ENCODE measurements at places on chromosomes 3 and 15. TPM values are rescaled to one million over a fixed set of nuclear protein-coding genes. Genes with fewer than 3 reads are reported as not detected.

- no peak overlapping the region for H3K4me3 ChIP-seq
- H3K27ac ChIP-seq, result no peak overlapping the region
- no peaks in the 10 kb centered on the region for H3K4me1 ChIP-seq
- H3K36me3 ChIP-seq, result peaks cover 6% of the 10 kb centered on the region
These were observed 11.8 kb downstream of the ANAPC13 start for GRCh38 chr3:134473868-134474546.

DNA sequence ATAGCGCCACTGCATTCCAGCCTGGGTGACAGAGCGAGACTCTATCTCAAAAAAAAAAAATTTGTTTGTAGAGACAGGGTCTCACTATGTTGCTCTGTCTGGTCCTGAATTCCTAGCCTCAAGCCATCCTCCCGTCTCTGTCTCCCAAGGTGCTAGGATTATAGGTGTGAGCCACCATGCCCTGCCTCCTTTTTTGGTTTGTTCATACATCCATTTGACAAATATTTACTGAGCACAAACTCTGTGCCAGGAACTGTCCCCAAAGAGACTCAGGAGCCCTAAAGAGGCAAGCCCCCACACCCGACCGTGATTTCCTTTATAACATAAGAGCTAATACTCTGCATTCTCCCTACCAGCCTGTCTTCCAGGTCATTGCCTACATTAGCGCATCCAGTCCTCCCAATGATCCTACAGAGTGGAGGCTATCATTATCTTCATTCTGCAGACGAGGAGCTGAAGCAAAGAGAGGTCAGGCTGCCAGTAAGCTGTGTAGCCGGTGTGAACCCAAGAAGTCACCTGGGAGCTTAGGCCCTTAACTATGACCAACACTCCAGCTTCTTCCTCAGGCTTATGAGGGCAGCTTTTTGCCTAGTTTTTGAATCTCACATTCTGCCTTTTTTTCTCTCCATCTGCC is 6.3 kb upstream of the PXK start:
- peaks cover 4% of the 10 kb centered on the region for H3K4me1 ChIP-seq
- H3K27me3 ChIP-seq, result no peaks in the 10 kb centered on the region
- H3K4me3 ChIP-seq, result no peak overlapping the region
- H3K27ac ChIP-seq, result no peak overlapping the region
- no peaks in the 10 kb centered on the region for H3K36me3 ChIP-seq
- DNase-seq, result no peak

Gene SCN11A
- polyA plus RNA-seq, result 0.59 TPM

DNA sequence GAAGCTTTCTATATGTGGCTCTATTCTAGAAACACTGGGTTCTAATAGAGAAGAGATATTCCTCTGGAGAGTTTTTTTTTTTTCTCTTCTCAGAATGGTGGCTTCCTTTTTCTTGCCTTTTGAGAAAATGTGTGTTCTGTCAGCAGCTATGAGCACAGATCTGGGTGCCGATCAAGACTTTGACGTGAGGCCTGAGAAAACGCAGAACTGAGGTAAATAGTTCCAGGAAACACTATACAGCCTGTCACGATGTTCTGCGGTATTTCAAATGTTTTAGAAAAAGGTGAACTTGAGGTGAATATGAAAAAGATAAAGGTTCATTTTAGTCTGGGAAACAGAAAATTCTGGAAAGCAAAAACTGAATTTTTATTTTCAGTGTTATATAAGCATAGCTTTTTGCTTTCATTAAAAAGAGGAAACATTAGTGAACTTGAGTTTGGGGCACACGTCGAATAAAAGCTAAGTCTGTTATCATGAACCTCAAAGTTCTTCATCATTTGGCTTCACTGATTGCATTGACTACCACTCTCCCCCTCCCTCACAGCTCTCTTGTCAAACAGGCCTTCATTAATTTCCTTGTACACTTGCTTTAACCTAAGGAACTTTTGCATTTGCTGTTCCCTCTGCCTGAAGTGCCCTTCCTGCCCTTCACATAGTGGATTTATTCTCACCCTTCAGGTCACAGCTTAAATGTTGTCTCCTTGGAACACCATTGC is 265.1 kb downstream of the NFKBIZ start:
- no peak overlapping the region for H3K4me3 ChIP-seq
- DNase-seq, result peak; percentile 50
- no peaks in the 10 kb centered on the region for H3K27me3 ChIP-seq
- H3K36me3 ChIP-seq, result no peaks in the 10 kb centered on the region
- no peaks in the 10 kb centered on the region for H3K4me1 ChIP-seq
- peak overlapping the region; percentile 12 for H3K27ac ChIP-seq

- no peaks in the 10 kb centered on the region for H3K36me3 ChIP-seq
- H3K27ac ChIP-seq, result no peak overlapping the region
- H3K4me1 ChIP-seq, result no peaks in the 10 kb centered on the region
These were observed 9.6 kb downstream of the SQOR start for GRCh38 chr15:45644437-45644836.

GRCh38 chr3:134807189-134807588 is 12.1 kb downstream of the EPHB1 start:
- H3K27ac ChIP-seq, result no peak overlapping the region
- peaks cover 3% of the 10 kb centered on the region for H3K4me1 ChIP-seq
- no peak for DNase-seq
- no peaks in the 10 kb centered on the region for H3K36me3 ChIP-seq
- no peak overlapping the region for H3K4me3 ChIP-seq

GRCh38 chr15:89877083-89877425 is 16.7 kb downstream of the AP3S2 start:
- DNase-seq, result no peak
- H3K4me1 ChIP-seq, result no peaks in the 10 kb centered on the region
- H3K36me3 ChIP-seq, result peaks cover 8% of the 10 kb centered on the region
- no peaks in the 10 kb centered on the region for H3K27me3 ChIP-seq
- H3K27ac ChIP-seq, result no peak overlapping the region

GRCh38 chr3:18483226-18483625 is 58.1 kb upstream of the SATB1 start:
- peaks cover 4% of the 10 kb centered on the region for H3K36me3 ChIP-seq
- no peaks in the 10 kb centered on the region for H3K27me3 ChIP-seq
- H3K4me3 ChIP-seq, result no peak overlapping the region
- DNase-seq, result no peak

- no peak overlapping the region for H3K27ac ChIP-seq
- no peaks in the 10 kb centered on the region for H3K27me3 ChIP-seq
- DNase-seq, result no peak
These were observed 396.0 kb upstream of the THBS1 start for GRCh38 chr15:39184701-39185390.

Gene LYZL4
- polyA plus RNA-seq, result 0.46 TPM

DNA sequence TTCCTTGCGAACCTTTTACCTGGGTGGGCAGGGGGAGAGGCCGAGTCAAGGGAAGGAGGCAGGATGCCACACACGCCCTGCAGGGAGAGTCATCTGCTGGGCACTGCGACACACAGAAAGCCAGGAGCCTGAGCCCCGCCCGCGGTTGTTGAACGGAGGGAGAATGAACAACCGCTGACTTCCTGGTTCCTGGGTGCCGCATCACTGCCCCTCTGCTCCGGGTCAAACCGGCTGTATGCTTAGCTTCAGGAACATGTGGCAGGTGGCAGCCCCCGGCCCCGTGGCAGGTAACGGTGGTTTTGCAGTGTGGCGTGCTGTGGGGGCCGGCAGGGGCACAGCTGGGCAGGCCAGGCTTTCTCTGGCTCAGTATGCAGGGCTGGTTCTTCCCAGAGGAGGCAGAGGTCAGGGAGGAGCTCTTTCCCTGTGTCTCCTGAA is 33.4 kb downstream of the APBA2 start:
- H3K4me3 ChIP-seq, result no peak overlapping the region
- peak overlapping the region; percentile 11 for H3K27ac ChIP-seq
- DNase-seq, result peak; percentile 57
- H3K4me1 ChIP-seq, result peaks cover 35% of the 10 kb centered on the region

Gene RAB6B
- 2.1 TPM for polyA plus RNA-seq

- no peaks in the 10 kb centered on the region for H3K27me3 ChIP-seq
- no peak overlapping the region for H3K27ac ChIP-seq
- no peak overlapping the region for H3K4me3 ChIP-seq
These were observed 17.8 kb upstream of the MORF4L1 start for GRCh38 chr15:78854833-78855372.

DNA sequence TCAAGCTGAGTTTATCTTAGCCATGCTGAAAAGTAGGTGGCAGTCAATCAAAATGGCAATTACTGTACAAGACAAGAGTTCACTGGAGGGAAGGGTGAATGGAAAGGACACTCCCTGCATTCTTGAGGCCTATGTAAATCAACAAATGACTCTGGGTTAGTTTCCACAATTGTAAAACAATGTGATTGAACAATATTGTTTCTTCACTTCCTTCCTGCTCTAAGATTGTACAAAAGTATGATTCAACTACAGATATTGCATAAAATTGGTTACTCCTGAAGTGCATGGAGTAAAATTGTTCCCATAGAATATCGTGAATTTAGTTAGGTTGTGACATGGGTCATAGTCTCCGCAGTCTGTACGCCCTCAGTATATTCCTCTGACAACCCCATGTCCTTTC is 277.6 kb downstream of the LPP start:
- H3K27ac ChIP-seq, result no peak overlapping the region
- peaks cover 2% of the 10 kb centered on the region for H3K4me1 ChIP-seq
- H3K36me3 ChIP-seq, result no peaks in the 10 kb centered on the region
- H3K4me3 ChIP-seq, result no peak overlapping the region

DNA sequence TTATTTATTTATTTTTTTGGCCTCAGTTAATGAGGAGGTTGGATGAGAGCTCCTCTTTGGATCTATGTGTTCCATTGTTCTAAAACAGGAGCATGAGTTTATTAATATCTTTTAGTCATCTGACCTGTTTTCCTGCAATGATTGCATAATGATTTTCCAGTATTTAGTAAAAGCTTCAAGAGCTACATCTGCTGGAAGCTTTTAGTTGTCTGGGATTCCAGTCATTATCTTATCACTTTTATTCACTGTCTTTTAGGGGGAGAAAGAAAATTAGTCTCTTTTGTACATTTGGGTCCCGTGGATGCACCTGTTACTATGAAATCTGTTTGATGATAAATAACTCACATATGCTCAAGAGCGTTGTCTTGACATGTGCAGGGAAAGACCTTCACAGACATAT is 1270.0 kb downstream of the ROBO1 start:
- H3K4me1 ChIP-seq, result no peaks in the 10 kb centered on the region
- no peaks in the 10 kb centered on the region for H3K27me3 ChIP-seq
- H3K27ac ChIP-seq, result no peak overlapping the region
- no peak overlapping the region for H3K4me3 ChIP-seq
- DNase-seq, result no peak
- no peaks in the 10 kb centered on the region for H3K36me3 ChIP-seq

DNA sequence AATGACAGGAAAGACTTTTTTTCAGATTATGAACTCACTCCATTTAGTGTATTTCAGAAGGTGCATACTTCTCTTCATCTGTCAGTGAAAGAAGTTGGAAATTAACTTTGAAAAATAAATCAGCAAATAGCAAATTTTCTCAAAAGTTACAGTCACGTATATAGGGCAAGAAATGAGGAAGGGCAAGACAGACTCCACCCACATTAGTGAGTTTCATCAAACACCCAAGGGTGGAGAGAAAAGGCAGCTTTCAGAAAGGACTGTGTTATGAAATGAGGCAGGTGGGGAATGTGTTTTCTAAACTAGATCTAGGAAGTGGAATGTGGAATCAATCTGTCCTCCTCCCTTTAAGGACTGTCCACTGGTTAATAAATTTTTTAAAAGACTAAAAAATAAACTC is 2.9 kb downstream of the SLC22A13 start:
- H3K27ac ChIP-seq, result peak overlapping the region; percentile 59
- H3K36me3 ChIP-seq, result no peaks in the 10 kb centered on the region
- no peak for DNase-seq

GRCh38 chr3:130895690-130896488 is 2.0 kb downstream of the ATP2C1 start:
- H3K27ac ChIP-seq, result no peak overlapping the region
- no peaks in the 10 kb centered on the region for H3K27me3 ChIP-seq
- H3K36me3 ChIP-seq, result no peaks in the 10 kb centered on the region
- no peak for DNase-seq
- H3K4me3 ChIP-seq, result no peak overlapping the region
- H3K4me1 ChIP-seq, result peaks cover 6% of the 10 kb centered on the region

Gene SEMA4B
- 32.8 TPM for polyA plus RNA-seq

Measured in thymus (tissue), 14 donors.